ENCODE measurements at places on chromosomes 1 and 21.

- no peak for DNase-seq
These were observed 11.7 kb downstream of the IQGAP3 start for GRCh38 chr1:156560585-156561163.

DNA sequence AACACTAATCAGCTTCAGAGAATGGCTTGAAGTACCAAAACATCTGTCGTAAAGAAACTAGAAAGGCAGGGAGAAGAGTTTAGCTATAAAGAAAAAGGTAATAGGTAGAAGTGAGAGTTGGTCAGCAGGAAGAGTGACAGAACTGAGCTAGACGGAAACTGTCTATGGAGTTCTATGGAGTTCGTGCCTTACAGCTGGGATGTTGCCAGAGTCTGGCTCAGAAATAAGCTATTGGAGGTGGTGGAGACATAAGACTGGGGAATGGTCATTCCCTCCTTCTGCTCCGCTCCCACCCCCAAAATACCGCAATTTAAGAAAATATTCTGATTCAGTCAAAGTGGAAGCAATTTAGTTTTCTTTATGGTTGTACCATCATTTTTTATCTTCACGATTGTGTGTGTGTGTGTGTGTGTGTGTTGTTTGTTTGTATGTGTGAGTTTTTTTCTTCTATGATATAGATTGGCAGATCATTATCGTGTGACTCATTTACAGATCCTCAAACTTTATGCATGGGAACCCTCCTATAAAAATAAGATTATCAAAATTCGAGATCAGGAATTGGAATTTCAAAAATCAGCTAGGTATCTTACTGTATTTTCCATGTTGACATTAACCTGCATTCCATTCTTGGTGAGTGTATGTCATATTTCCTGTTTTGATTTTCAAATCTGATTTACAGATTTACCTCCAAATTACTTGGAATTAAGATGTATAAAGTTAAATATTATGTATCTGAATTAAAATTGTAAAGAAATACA lies 79.0 kb downstream of the HSPA13 start:
- DNase-seq, result no peak

GRCh38 chr1:43270421-43271095 lies 775 bp downstream of the TMEM125 start:
- DNase-seq, result no peak

DNA sequence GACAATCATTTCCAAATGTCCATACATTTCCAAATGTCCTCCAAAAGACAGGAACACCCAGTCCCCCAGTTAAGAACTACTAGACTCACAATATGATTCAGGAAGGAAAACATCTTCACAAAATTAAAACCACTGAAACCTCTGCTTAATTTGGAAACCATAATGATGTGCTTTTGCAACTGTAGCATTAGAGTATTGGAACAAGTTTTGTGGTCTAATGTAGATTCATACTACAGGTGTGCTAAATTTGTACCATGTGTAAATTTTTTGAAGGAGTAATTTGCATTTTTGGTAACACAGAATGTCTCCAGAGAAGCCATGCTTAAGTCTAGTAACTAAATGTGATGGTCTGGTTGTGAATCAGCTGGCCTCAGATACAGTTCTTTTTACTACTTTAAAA lies 129.6 kb downstream of the DPYD start:
- no peak for DNase-seq

- no peak for DNase-seq
These were observed 282.5 kb downstream of the RGS7 start for GRCh38 chr1:241074507-241074906.

Measured in NCI-H2227 treated with DMSO at 0.1 percent for 48 hours (cell line).